AG10803 (cell line): ENCODE measurements at places on chromosomes 4 and X.

DNA sequence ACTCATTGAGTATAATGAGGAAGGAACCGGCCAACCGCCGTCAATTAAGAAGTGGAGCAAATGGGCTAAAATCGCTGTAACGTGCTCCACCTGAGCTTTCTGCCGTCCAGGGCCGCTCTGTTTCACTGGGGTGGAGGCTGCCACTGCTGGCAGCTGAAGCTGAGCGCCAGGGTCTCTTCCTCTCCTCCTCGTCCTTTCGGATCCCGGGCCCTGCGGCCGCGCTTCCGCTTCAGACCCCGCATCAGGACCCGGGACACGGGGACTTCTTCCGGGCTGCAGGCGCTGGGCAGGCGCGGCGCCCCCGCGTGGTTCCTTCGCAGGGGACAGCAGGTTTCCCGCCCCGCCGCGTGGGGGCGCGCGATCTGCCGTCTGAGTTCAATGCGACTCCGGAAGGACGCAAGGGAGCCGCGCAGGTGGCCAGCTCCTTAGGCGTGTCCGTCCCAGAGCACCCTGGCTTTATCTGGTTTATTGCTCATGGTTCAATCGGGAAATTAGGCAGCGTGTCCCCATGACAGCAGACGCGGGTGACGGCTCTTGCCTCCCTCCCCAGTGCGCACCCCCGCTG is 519.8 kb downstream of the TRIML1 start:
- no peak for DNase-seq

GRCh38 chr4:7004331-7004730 is 38.8 kb upstream of the TADA2B start:
- no peak for DNase-seq

- DNase-seq: no peak
Measured at GRCh38 chr4:112411781-112412550, 104.0 kb downstream of the NEUROG2 start.

GRCh38 chr4:185332575-185333464 is 62.9 kb downstream of the LRP2BP start:
- no peak for DNase-seq

DNA sequence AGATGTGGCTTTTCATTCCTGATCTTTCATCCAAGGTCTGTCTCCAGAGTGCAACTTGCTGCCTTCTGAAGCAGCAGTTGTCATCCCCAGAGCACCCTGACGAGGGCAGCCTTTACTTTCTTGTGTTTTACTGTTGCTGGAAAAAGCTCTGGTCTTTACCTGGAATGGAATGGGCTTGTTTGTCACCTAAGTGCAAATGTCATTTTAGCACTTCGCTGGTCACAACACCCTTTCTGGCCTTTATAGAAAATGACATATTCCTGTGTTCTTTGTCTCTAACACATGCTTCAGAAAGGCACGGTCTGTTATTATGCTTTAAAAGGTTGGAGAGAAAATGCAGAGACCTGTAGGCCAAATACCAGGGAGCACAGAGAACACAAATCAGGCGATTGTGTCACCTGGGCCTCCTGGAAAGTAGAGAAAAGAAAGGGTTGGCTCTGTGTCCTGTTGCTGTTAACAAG is 332.7 kb upstream of the IGFBP7 start:
- DNase-seq: peak; percentile 21

DNA sequence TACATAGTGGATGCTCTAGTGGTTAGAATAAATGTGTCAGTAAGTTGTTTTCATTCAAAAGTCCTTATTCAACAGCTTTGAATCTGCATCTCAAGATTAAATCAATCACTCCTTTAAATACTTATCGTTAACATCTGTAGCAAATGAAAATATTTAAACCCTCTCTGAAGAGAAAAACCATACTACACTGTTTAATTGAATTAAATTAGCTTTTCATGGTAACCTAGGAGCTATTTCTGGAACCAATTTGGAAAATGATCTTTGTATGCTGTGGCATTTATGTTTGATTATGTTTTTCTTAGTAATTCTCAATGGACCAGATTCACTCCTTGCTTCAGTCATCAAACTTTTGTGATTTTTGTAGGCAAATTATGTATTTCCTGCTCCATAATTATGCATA is 9.7 kb downstream of the BMPR1B start:
- no peak for DNase-seq

DNA sequence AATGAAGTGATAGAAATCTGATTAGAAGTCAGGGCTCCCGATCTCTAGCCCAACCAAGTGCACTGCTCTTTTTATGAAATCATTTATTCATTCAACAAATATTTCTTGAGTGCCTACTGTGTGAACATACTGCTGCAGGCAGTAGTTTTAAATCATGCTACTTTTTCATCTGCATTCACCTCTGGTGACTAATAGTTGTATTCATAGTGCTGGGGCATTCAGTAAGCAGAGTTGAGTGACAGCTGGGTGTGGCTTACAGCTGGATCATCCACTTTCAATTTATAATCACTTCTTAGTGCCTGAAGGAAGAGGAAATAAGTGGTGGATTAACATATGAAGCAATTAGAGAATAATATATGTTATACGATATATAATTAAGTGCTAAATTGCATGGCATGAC is 94.1 kb upstream of the HPRT1 start:
- no peak for DNase-seq

GRCh38 chrX:123157586-123157985 is 26.5 kb upstream of the GRIA3 start:
- DNase-seq: peak; percentile 10

GRCh38 chrX:66676413-66676812 is 37.5 kb upstream of the EDA2R start:
- peak; percentile 78 for DNase-seq

GRCh38 chr4:147012059-147012707 is 66.5 kb upstream of the TTC29 start:
- DNase-seq: no peak

DNA sequence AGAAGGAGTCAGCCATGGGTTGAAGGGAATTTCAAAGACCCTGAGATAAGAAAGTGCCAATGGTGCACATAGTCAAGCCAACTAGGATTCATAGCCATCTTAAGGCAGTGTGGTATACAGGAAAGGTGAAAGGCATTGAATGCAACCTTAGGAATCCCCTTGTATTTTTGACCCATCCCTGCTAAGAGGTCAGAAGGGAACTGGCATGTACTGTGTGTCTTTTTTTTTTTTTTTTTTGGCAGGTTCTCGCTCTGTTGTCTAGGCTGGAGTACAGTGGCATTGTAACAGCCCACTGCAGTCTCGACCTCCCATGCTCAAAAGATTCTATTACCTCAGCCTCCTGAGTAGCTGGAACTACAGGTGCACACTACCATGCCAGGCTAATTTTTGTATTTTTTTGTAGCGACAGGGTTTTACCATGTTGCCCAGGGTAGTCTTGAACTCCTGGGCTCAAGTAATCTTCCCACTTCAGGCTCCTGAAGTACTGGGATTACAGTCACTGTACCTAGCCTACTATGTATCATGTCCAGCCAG is 40.8 kb downstream of the VSIG4 start:
- no peak for DNase-seq

GRCh38 chr4:148052448-148052847 is 320.6 kb downstream of the ARHGAP10 start:
- DNase-seq: peak; percentile 25

GRCh38 chr4:113499166-113499565 is 262.4 kb downstream of the CAMK2D start:
- DNase-seq: no peak
